ENCODE measurements at places on chromosomes 4 and X.

GRCh38 chr4:64893205-64893604 is 484.0 kb upstream of the TECRL start:
- DNase-seq: no peak

DNA sequence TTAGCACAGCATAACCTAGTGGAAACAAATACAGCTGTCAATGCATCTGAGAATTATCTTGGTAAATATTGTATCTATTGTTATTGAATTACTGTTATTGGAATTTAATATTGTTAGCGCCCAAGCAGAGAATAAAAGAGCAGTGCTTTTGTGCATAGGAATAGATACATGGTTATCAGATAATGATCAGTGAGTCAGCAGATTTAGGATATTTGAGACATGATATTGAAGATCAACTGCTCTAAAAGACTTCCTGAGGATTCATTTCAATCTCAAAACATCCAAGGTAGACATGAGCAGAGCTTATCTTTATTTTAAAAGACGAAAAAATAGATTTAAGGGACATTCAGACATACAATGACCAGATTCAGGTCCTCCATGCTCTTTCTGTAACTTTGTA is 10.6 kb upstream of the H2AZ1 start:
- no peak for DNase-seq

DNA sequence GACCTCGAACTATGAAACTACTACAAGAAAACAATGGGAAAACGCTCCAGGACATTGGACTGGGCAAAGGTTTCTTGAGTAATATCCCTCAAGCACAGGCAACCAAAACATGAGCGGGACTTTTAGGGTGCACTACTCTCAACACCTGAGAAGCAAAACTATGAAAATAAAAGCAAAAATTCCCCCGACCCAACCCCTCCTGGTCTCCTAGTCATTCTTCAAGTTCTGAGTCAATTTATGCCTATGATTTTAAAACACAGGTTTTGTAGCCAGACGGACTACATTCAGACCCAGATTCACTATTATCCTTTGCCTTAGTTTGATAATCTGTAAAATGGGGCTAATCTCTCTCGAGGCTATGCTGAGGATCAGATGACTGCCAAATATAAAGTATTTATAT is 97.0 kb downstream of the SOWAHB start:
- no peak for DNase-seq

GRCh38 chr4:55326629-55327028 is 19.4 kb upstream of the SRD5A3 start:
- DNase-seq: no peak

GRCh38 chr4:2723751-2724150 is 32.4 kb downstream of the TNIP2 start:
- no peak for DNase-seq

DNA sequence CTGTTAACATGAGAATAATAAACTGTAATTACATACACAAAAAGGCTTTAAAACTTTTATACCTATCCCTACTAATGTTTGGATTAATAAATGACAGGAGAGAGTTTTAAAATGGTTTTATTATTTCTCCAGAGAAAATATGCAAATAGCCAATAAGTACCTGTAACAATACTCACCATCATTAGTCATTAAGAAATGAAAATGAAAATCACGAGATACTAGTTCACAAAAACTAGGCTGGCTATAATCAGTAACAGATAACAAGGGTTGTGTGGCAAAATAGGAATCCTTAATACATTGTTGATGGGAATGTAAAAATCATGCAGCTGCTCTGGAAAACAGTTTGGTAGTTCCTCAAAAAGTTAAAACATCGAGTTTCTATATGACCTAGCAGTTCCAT is 25.2 kb upstream of the AP1AR start:
- DNase-seq: no peak

DNA sequence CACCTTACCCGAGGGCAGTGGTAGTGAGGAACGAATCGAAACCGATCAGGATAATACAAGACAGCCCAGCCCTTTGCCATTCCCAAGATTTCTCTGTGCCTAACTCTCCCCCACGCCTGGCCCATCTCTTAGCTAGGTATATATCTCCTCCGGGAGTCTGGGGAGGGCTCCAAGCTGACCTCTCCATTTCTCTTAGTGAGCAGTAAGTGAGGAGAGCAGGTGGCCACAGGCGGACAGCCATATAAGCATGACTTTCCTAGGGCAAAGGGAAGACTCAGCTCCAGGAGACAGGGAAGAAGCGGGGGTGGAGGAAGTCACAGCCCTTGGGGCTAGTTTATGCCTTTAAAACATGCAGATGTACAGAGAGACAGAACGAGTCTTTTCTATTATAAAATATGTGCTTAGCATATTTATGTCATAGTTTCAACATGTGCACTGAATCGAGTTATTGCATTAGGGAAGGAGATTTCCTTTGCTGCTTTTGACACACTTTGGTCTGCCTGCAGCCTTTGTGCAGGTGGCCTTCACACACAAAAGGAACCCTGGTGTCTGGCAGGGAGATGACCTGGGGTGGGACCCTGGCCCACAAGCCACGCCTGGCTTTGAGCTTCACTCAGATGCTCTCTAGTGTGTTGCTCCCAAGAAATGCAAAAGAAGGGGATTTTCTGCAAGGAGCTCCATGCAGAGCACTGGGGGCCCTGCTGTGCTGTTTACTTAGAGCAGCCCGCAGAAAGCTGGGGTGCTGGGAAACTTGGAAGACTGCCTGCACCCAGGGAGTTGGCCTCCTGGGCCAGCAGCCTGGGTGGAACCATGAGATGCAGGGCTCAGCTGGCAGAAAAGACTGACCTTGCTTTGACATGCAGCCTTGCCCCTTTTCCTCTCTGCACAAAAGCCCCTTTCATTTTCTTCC is 613.3 kb downstream of the BCOR start:
- DNase-seq: peak; percentile 15

- DNase-seq: no peak
Observed at GRCh38 chr4:101050837-101051205, 296.5 kb downstream of the PPP3CA start.

DNA sequence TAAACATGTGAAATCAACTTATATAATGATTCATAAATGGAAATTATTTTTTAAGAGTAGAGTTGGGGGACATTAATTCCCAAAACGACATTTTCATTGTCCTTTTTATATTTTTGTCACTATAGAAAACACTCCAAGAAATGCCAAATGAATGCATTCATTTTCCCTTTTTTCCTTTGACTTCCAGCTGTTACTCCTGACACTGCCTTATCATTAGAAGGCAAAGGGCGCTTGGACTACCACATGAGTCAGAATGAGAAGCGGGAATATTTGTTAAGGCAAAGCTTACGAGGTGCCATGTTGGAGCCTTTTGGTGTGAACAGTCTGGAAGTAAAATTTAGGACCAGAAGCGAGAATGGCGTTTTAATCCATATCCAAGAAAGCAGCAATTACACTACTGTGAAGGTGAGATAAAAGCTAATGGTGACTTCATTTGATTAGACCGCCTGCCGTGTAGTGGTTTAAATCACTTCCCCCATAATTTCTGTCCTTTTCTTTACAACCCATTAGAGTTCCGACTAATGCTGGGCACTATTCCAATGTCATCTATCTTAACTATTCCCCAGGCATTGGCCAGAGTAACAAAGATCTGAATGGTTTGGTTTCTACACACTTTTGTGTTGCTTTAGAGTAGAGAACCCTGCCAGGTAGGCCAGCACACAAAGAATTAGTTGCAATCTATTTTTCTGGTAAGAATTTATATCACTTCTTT is 166.7 kb downstream of the FAT4 start:
- DNase-seq: no peak

- peak; percentile 57 for DNase-seq
Observed at GRCh38 chr4:8050555-8051206, 107.9 kb downstream of the ABLIM2 start.

GRCh38 chr4:176433983-176434382 is 114.2 kb downstream of the SPCS3 start:
- no peak for DNase-seq

DNA sequence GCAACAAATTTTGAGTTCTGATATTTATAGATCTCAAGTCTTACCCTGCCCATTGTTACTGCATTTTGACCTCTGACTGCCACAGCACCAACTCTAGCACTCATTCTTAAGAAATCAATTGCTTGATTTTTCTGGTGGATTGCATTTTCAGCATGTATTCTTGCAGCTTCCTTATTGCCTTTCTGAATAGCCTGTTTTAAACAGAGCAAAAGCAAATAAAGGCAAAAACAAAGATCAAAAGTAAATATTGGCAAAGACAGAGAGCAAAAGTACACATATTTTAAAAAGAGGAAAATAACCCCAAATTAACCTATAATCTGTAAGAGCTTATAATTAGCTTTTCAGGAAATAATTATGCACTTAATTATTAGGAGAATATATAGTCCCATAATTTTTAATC is 129.4 kb upstream of the TENT5D start:
- no peak for DNase-seq

DNA sequence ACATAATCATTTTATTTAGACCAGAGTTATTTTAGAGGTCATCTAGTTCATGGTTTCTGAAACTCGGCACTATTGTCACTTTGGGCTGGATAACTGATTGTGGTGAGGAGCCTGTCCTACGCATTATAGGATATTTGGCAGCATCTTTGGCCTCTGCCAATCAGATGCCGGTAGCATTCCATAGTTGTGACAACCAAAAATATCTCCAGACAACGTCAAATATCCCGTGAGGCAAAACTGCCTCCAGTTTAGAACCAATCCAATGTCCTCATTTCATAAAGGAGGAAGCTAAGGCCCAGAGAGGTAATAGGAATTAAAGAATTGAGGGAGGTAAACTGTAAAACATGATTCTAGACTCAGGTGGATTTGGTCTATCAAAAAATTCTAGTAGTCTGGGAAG is 6.1 kb downstream of the ZMAT1 start:
- DNase-seq: no peak

DNA sequence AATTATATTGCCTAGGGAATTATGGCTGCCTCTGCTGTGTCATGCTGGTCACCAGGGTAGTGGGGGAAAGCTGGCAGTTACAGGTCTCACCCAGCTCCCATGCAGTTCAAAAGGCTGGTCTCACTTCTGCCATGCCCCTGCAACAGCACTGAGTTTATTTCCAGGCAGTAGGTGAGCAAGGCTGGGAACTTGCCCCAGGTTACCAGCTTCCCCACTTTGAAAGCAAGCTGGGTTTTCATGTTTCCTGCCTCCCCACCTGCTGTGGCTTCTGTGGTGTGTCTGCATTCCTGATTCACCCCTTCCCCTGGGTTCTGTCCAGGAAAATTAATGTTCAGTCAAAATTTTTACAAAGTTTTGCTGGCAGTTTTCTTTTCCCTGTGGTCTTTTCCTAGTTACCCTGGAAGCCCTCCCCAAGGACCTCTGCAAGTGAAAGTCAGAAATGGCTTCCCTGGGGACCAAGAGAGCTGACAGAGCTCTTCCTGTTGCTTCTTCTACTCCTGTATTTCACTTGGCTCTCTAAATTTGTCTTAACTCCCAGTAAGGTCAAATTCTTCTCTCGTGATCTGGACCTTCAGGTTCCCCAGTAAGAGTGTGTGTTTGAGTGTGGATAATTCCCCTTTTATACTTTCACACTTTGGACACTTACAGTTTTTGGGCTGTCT is 58.5 kb upstream of the AGTR2 start:
- no peak for DNase-seq

DNA sequence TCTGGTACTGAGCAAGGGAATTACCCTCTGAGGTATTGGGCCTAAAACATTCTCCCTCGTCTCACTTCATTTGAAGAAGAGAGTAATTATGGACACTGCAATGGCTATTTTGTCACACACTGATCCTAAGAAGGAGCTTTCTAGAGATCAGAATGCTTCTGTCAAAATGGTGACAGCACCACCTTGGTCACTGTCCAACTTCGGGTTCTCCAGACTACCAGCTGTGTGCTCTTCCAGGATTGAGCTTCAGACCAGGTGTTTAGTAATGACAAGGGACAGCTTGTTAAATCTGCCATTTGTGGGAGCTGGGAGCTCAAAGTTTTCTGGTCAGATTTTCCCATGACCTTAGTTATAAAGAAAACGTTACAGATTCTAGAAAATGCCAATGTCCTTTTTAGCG is 105.4 kb downstream of the POLA1 start:
- no peak for DNase-seq

DNA sequence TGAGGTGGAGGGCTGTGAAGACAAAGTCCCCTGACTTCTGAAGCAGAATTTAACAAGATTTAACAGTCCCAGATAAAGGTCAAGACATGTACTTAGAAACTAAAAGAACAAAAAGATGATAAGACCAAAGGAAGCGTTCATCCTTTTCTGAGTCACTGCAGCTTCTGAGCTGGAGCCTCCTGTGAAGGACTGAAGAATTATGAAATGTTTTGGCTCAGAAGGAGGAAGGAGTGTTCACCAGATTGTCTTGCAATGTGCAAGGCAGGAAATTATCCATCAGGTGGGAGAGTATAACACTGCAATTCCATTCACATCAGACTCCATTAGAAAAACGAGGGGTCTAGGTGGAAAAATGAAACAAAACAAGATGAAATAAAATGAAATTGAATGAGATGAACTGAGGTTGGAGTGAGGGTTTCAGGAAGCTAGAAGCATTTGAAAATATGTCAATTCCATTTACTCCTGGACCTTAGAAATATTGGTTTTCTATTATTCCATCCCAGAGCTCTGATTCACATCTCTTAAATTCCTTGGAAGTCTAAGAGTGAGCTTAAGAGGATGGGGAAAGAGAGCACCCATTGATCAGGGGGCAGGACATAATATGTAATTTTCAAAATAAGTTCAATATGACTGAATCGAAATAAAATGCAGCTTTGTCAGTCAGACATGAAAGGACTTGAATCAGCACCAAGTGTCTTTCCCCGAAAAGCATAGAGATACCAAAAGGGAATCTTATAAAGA is 186.1 kb upstream of the LNX1 start:
- DNase-seq: no peak

DNA sequence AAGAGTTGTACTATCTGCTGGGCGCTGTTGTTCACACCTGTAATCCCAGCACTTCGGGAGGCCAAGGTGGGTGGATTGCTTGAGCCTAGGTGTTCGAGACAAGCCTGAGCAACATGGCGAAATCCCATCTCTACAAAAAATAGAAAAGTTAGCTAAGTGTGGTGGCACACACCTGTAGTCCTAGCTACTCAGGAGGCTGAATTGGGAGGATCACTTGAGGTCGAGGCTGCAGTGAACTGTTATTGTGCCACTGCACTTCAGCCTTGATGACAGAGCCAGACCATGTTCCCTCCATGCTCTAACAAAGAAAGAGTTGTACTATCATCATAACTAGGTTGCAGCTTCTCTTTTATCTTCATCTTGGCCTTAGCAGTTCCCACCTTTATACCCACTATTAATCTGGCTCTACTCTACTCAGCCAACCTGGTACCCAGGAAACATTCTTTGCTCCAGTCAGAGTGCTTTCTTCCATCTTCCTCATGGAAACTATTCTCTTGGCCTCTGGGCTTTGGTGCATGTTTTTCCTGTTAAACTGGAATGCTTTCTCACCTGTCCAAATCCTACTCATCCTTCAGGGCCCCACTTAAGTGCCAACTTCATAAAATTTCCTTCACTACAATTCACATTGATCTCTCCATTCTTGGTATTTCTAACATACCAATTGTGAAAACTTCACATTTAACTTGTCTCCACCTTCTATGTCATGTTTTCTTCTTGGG is 18.2 kb downstream of the FABP2 start:
- DNase-seq: no peak

DNA sequence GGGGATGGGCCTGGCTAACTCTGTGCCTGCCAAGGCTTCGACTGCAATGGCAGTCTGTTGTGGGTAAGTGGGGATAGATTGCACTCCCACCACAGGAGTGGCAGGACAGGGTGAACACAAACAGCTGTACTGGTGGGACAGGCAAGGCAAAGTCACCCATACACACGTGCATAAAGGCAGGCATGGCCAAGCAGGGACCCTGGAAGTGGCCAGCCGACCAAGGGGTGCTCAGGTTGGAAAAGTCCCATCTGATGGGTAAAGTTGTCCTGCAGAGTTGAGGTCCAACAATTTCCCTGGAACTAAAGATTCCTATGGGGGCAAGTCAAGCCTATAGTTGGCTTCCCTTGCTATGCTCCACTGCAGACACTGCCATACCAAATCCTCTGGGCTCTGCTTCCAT is 1961.9 kb upstream of the ADGRL3 start:
- no peak for DNase-seq

Measured in SJCRH30 (cell line).